ENCODE measurements at places on chromosomes 13 and 19. TPM values are rescaled to one million over a fixed set of nuclear protein-coding genes. Genes with fewer than 3 reads are reported as not detected.

The CYP4F8 gene
- not detected for total RNA-seq

The PGLYRP2 gene
- not detected for total RNA-seq

The ZNF534 gene
- not detected for total RNA-seq

The CRX gene
- total RNA-seq = not detected

The ZNF506 gene
- 37.7 TPM for total RNA-seq

The IGLON5 gene
- total RNA-seq = 0.26 TPM

All from aorta (tissue), 5 donors.